ENCODE measurements at places on chromosomes 11 and 22.
A peak's percentile ranks its signal among the peaks of the same experiment; 100 is the strongest.

GRCh38 chr11:33617672-33618350, 82.8 kb downstream of the C11orf91 start:
- DNase-seq, result no peak

DNA sequence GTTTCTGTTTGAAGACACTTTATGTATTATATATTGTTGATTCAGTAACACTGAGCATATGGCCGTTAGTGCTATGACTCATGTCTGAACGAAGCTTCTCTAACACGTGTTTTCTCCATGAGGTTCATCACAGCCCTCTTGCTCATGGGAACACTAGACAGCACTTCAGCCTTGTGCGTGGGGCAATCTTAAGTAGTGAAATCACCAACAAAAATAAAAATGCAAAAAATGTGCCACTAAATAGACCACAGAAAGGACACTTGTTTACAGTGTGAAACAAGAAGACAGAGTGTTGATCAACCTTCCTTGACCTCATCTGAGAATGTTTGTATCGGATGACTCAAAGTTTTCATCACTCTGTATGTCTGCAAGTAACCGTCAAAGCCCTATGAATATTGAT, 94.5 kb downstream of the FDX1 start:
- no peak for DNase-seq

DNA sequence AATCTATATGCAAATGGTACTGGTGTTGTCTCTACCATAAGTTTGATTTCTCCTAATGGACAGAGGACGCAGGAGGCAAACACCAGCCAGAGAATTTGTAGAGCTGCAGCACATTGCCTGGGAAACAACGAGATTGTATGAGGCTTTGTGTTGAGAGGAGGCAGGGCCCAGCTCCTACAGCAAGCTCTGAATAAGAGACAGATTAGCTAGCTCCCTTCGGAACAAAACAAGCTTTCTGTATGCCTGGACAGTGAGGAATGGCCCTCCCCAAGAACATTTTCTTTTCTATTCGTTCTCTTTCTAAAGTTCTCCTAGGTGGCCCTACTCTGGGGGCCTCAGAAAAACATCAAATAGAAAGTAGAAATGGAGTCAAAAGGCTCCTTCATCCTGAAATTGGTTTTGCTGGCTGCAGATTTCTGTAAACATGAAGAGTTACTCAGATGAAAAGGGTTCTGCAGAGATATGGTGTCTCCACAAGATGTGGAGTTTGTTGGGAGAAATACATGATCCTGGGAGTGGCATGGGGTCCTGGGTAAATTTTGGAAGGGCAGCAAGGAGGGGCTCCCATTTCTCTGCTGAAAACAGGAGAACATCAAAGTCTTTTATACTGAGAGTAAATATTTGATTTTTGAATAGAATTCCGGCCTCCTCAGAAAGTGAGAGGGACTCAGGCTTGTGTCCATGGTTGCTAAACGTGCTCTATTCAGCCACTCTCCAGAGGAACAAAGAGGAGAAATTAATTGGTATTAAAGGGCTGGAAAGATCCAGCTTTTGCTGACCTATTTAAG, 6.8 kb upstream of the HEPACAM start:
- peak; percentile 56 for DNase-seq

- no peak for DNase-seq
Measured at GRCh38 chr11:115458877-115459276, 45.3 kb downstream of the CADM1 start.

GRCh38 chr22:35996596-35996995, 32.0 kb downstream of the RBFOX2 start:
- no peak for DNase-seq

GRCh38 chr11:46916286-46917108, 1.9 kb downstream of the LRP4 start:
- peak; percentile 47 for DNase-seq

- no peak for DNase-seq
Measured at GRCh38 chr22:35649636-35650250, 1.5 kb downstream of the APOL6 start.

Measured in hypothalamus (tissue), 51 donors.